ENCODE measurements at places on chromosomes 1 and 21.

GRCh38 chr1:182083851-182084486 is 22.5 kb upstream of the ZNF648 start:
- no peak overlapping the region for H3K27ac ChIP-seq
- DNase-seq: no peak
- H3K4me1 ChIP-seq: peaks cover 30% of the 10 kb centered on the region
- no peaks in the 10 kb centered on the region for H3K27me3 ChIP-seq

- H3K4me3 ChIP-seq: no peak overlapping the region
- H3K4me1 ChIP-seq: no peaks in the 10 kb centered on the region
- no peaks in the 10 kb centered on the region for H3K36me3 ChIP-seq
- H3K27ac ChIP-seq: no peak overlapping the region
- no peaks in the 10 kb centered on the region for H3K27me3 ChIP-seq
Observed at GRCh38 chr1:232176222-232176621, 453.7 kb downstream of the SIPA1L2 start.

DNA sequence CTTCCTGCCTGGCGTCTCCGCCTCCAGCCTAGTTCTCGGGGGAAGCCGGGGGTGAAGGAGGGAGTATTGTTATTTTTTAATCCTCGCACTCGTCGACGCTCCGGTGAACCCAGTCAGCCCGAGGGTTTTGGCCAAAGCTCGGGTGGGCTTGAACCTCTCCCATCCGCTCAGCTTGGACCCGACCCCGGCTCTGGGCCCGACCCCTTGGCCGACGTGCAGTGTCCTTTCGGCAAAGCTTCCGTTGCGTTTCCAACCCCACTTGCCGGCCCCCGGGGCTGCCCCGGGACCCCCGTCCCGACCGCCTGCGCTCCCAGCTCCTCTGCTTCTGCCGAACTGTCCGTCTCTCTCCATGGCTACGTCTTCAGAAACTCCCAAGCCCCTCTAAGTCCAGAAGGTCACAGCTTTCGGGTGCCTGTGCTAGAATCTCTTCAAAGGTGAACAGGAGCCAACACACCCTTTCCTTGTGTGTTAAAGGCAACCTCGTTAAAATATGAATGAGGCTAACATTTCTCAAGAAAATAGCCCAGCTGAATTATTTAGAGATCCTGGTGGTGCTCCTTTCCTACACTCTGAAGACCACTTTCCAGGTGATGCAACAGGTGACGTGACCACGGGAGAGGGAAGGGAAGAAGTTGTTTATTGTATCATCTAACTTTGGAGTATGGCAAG is 647 bp downstream of the DESI2 start:
- peaks cover 4% of the 10 kb centered on the region for H3K36me3 ChIP-seq
- peak overlapping the region; percentile 77 for H3K27ac ChIP-seq
- peak overlapping the region; percentile 80 for H3K4me3 ChIP-seq
- no peak for DNase-seq
- no peaks in the 10 kb centered on the region for H3K27me3 ChIP-seq
- peaks cover 28% of the 10 kb centered on the region for H3K4me1 ChIP-seq

DNA sequence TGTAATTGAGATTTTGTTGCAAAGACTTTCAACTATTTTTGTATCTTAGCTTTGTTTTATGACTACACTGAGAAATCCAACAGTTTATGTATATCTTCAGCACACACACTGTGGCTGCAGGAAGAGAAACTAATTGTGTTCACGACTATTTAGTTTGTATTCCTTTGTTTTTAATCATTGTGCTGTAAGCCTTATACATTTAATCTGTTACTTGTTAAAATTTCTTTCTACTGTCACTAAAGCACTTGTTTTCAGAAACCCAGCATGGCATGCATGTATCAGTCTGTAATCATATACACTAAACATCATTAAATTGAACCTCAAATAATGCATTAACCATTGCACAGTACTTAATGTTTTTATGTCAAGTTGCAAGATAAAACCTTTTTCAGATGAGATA is 656 bp downstream of the ANGPTL1 start:
- DNase-seq: no peak
- no peak overlapping the region for H3K4me3 ChIP-seq
- no peak overlapping the region for H3K27ac ChIP-seq
- no peaks in the 10 kb centered on the region for H3K4me1 ChIP-seq
- H3K36me3 ChIP-seq: no peaks in the 10 kb centered on the region

GRCh38 chr1:6591222-6591621 is 11.4 kb downstream of the ZBTB48 start:
- peaks cover 3% of the 10 kb centered on the region for H3K4me1 ChIP-seq
- DNase-seq: no peak
- H3K4me3 ChIP-seq: no peak overlapping the region
- H3K27me3 ChIP-seq: no peaks in the 10 kb centered on the region
- H3K36me3 ChIP-seq: peaks cover 54% of the 10 kb centered on the region

GRCh38 chr1:170395149-170395548 is 136.8 kb upstream of the GORAB start:
- H3K4me3 ChIP-seq: no peak overlapping the region
- DNase-seq: no peak
- no peaks in the 10 kb centered on the region for H3K27me3 ChIP-seq
- no peaks in the 10 kb centered on the region for H3K36me3 ChIP-seq
- H3K27ac ChIP-seq: no peak overlapping the region

- no peak for DNase-seq
- H3K27me3 ChIP-seq: no peaks in the 10 kb centered on the region
- no peak overlapping the region for H3K27ac ChIP-seq
- H3K36me3 ChIP-seq: no peaks in the 10 kb centered on the region
- H3K4me1 ChIP-seq: no peaks in the 10 kb centered on the region
Observed at GRCh38 chr1:224805889-224806288, 123.6 kb upstream of the DNAH14 start.

GRCh38 chr1:203669739-203670138 is 43.1 kb downstream of the ATP2B4 start:
- DNase-seq: no peak
- no peaks in the 10 kb centered on the region for H3K27me3 ChIP-seq
- peaks cover 44% of the 10 kb centered on the region for H3K4me1 ChIP-seq
- no peaks in the 10 kb centered on the region for H3K36me3 ChIP-seq
- no peak overlapping the region for H3K27ac ChIP-seq
- no peak overlapping the region for H3K4me3 ChIP-seq

DNA sequence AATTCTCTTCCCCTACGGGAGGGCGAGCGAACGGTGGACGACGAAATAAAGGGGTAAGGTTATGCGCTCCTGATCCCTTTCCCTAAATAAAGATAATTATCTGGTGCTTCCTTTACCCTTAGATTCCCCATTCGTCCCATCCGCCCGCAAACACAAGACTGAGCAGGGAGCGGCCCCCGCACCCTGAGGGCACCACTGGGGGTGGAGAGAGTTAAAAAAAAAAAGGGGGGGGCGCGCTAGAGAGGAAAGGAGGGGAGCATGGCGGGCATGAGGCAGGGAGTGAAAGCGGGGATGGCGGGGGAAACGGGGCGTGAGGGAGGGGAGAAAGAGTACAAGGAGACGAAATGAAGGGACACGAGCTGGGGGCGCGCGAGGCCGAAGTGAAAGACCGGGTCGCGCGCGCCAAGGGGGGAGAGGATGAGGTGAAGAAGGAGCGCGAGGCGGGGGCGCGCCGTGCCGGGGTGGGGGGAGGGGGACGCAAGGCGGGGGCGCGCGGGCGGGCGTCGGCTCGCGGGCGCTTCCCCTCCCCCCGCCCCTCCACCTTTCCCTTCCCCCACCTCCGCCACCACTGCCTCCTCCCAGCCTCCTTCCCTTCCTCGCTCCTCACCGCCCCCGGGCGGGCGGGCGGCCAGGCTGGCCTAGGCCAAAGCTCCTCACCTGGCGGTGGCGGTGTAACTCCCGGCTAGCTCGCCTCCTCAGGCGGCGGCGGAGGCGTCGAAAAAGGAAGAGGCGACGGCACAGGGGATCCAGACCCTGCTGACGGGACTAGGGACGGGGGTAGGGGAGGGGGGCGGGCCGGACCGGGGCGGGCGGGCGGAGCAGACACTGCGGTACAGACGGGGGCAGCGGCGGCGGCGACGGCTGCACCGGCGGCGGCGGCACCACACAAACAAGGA is 448 bp downstream of the GATAD2B start:
- H3K27ac ChIP-seq: peak overlapping the region; percentile 90
- no peaks in the 10 kb centered on the region for H3K36me3 ChIP-seq
- no peak for DNase-seq

DNA sequence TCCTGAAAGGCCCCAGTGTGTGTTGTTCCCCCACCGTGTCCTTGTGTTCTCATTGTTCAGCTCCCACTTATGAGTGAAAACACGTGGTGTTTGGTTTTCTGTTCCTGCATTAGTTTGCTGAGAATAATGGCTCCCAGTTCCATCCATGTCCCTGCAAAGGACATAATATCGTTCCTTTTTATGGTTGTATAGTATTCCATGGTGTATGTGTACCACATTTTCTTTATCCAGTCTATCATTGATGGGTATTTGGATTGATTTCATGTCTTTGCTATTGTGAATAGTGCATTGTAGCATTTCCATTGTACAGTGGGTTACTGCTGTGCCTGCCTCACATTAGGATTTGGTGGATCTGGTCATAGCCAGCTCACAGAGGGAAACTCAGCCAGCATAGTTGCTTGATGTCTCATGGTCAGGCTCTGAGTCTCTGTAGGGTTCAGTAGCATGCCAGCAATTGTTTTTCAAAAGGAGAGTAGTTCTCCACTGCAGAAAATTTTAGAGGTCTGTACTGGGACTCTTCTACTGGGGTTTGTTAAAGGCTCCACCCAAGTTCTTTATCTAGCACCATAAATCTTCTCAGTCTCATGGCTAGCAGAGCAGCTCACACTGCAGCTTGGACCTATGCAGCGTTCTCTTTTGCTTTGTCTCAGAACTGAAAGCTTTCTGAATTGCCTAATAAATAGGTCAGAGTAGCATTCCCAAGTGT is 41.0 kb downstream of the RUNX3 start:
- no peak for DNase-seq
- no peaks in the 10 kb centered on the region for H3K4me1 ChIP-seq
- H3K4me3 ChIP-seq: no peak overlapping the region
- no peak overlapping the region for H3K27ac ChIP-seq
- H3K36me3 ChIP-seq: no peaks in the 10 kb centered on the region

GRCh38 chr1:7267493-7267892 is 482.2 kb downstream of the CAMTA1 start:
- H3K4me1 ChIP-seq: no peaks in the 10 kb centered on the region
- no peak for DNase-seq
- H3K36me3 ChIP-seq: no peaks in the 10 kb centered on the region
- H3K4me3 ChIP-seq: no peak overlapping the region

DNA sequence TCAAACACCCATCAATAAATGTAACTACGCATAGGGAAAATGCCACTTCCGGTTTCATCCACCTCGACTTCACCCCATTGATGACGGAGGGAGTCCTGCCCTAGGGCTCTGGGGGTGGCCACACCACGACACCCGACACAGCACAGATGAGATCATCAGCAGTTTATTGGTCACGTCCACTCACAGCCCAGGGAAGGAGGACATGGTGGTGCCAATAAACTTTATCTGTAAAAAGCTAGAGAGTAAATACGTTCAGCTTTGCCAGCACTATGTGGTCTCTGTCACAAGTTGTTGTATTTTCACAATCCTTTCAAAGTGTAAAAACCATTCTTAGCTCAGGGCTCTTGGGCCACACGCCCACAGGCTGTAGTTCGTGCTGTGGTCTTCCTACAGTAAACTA is 16.3 kb downstream of the SETD4 start:
- DNase-seq: no peak
- H3K27ac ChIP-seq: no peak overlapping the region
- no peaks in the 10 kb centered on the region for H3K4me1 ChIP-seq
- no peaks in the 10 kb centered on the region for H3K27me3 ChIP-seq

- DNase-seq: no peak
- no peaks in the 10 kb centered on the region for H3K27me3 ChIP-seq
- no peaks in the 10 kb centered on the region for H3K4me1 ChIP-seq
- no peak overlapping the region for H3K27ac ChIP-seq
- H3K36me3 ChIP-seq: no peaks in the 10 kb centered on the region
- no peak overlapping the region for H3K4me3 ChIP-seq
Observed at GRCh38 chr1:185448591-185449186, 131.6 kb upstream of the IVNS1ABP start.

GRCh38 chr1:173426057-173426456 is 51.1 kb upstream of the PRDX6 start:
- no peak for DNase-seq
- peaks cover 10% of the 10 kb centered on the region for H3K4me1 ChIP-seq
- no peak overlapping the region for H3K4me3 ChIP-seq
- H3K36me3 ChIP-seq: no peaks in the 10 kb centered on the region

DNA sequence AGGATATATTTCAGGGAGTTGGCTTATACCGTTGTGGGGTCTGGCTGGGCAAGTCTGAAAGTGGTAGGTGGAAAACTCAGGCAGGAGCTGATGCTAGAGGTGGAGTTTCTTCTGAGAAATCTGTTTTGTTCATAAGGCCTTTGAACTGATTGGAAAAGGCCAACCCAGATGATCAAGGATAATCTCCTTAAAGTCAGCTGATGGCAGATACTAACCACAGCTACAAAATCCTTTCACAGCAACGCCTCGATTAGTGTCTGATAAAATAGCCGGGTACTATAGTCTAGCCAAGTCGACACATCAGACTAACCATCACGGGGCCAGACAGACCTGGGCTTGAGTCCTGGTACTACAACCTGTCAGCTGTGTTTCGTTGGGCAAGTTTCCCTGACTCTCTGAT is 21.4 kb downstream of the OPRD1 start:
- no peaks in the 10 kb centered on the region for H3K36me3 ChIP-seq
- H3K4me1 ChIP-seq: no peaks in the 10 kb centered on the region
- no peaks in the 10 kb centered on the region for H3K27me3 ChIP-seq
- DNase-seq: no peak

GRCh38 chr1:109978761-109979488 is 5.6 kb upstream of the AHCYL1 start:
- H3K27ac ChIP-seq: no peak overlapping the region
- no peaks in the 10 kb centered on the region for H3K4me1 ChIP-seq
- H3K4me3 ChIP-seq: no peak overlapping the region
- no peak for DNase-seq
- H3K36me3 ChIP-seq: no peaks in the 10 kb centered on the region
- no peaks in the 10 kb centered on the region for H3K27me3 ChIP-seq

- H3K27ac ChIP-seq: no peak overlapping the region
- H3K4me3 ChIP-seq: no peak overlapping the region
- no peaks in the 10 kb centered on the region for H3K4me1 ChIP-seq
- no peaks in the 10 kb centered on the region for H3K27me3 ChIP-seq
- H3K36me3 ChIP-seq: no peaks in the 10 kb centered on the region
Observed at GRCh38 chr1:221688488-221688843, 53.4 kb downstream of the DUSP10 start.

- H3K36me3 ChIP-seq: no peaks in the 10 kb centered on the region
- H3K4me1 ChIP-seq: no peaks in the 10 kb centered on the region
- DNase-seq: no peak
- H3K27ac ChIP-seq: no peak overlapping the region
- H3K27me3 ChIP-seq: no peaks in the 10 kb centered on the region
Observed at GRCh38 chr1:65470766-65471165, 50.3 kb downstream of the LEPR start.

DNA sequence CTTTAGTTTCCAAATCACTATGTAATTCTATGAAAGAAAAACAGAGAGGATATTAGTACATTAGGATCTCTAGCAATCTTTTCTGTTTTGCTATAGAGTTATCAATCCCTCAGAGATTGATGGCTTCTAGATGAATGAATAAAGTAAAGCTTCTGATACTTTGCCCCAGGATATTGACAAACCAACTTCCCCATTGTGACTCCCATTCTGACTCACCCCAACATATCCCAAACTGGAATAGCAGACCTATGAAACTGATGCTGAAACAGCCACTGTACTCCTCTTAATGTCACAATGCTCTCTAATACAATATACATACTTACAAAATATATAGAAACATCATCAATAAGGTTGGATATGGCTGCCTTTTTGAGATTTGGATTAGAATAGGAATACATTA is 442.1 kb upstream of the NR5A2 start:
- H3K4me1 ChIP-seq: no peaks in the 10 kb centered on the region
- no peaks in the 10 kb centered on the region for H3K27me3 ChIP-seq
- no peaks in the 10 kb centered on the region for H3K36me3 ChIP-seq
- H3K4me3 ChIP-seq: no peak overlapping the region
- H3K27ac ChIP-seq: no peak overlapping the region
- DNase-seq: no peak

- H3K27ac ChIP-seq: no peak overlapping the region
- no peak for DNase-seq
Observed at GRCh38 chr1:81974883-81975555, 174.3 kb downstream of the ADGRL2 start.

Measured in effector memory CD4-positive, alpha-beta T cell (primary cell).